ENCODE measurements at places on chromosomes 11 and 22.

GRCh38 chr11:90134478-90135003 lies at the start of gene NAALAD2:
Gene NAALAD2, plus strand, starts transcription at chr11:90134663. Its CDS starts 96 bp downstream, at chr11:90134759.
- no peak for DNase-seq

- DNase-seq: no peak
Observed at GRCh38 chr11:70606951-70607330, 208.6 kb downstream of the CTTN start.

GRCh38 chr11:101428918-101429317 lies 154.9 kb downstream of the TRPC6 start:
- DNase-seq: no peak

GRCh38 chr11:110509472-110509871 lies 79.7 kb downstream of the FDX1 start:
- no peak for DNase-seq

GRCh38 chr11:117841551-117842031 lies 17.0 kb upstream of the FXYD2 start:
- DNase-seq: no peak

GRCh38 chr11:45904309-45904915 lies 2.7 kb downstream of the FREY1 start:
- DNase-seq: no peak

DNA sequence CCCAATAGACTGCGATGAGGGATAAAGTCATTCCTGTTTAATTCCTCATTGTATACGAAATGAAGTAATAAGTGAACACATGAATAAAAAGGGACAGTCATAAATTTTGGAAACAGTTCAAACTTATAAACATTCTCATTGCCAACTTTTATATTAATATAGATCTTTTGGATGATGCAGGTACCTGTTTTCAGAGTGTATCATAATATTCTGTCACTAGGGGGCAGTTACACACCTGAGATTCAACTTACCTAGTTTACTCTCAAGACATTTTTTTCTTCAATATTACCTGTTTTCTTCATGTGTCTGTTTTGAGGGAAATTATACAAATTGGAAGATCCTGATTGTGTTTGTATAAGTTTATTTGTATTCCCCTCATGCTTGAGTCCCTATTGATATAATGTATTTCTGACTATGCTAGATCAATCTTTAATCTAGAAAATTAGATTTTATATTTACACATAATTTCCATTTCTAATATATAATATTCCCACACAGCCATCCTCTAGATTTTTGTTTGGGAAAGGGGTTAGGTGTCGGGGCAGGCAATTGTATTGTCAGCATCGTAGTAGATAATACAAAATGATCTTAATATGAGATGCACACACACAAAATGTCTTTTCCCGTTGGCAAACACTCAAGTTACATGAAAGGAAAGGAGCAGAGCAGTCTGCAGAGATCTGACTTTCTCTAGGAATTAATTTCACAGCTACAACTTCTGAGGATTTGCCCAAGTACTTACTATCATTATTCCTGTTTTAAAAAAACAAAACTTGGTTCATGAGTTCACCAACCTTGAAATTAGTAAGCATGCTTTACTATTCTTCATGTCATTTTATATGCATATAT lies 18.4 kb downstream of the FDX1 start:
- DNase-seq: no peak

- no peak for DNase-seq
Observed at GRCh38 chr11:45320371-45320770, 34.2 kb upstream of the SYT13 start.

DNA sequence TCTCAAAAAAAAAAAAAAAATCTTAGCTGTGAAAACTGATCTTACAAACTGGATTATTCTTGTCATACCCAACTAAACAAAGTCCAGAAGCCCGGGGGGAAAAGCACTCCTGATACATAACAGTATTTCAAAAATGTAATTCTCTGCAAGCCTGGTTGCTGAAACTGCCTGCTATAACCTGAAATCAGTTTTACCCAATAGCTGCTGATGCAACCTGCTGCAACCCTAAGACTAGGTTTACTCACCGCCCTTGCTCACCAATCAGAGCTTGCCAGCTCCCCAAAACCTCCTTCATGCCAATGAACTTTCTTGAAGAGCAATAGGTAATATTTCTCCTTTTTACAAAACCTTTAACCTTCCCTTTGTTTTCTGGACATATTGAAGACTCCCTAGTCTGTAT lies 12.4 kb downstream of the FGF19 start:
- no peak for DNase-seq

DNA sequence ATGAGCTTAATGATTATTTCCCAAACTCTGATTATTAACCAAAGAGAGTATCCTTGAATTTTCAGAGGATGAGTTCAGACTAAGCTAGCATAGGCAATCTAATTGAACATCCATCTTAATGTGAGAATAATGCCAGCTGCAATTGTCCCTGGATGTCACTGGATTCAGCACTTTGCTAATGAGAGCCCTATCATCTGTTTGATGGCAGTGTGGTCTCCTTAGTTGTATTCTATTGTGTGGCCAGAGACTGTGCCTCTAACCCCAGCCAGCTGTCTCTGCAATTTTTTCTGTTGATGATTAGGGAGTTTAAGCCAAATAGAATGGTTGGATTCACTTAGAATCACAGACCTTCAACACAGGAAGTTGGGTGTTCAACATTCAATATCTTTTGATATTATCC lies 1249.5 kb downstream of the FAM181B start:
- DNase-seq: no peak
